Stimulated activated CD4-positive, alpha-beta T cell treated with anti-CD3 and anti-CD28 coated beads, Interleukin-1b, Interleukin-23, amount 100 ng/mL, for 24 hours (primary cell): ENCODE measurements at places on chromosomes 6 and 20.
A peak's percentile ranks its signal among the peaks of the same experiment; 100 is the strongest.

DNA sequence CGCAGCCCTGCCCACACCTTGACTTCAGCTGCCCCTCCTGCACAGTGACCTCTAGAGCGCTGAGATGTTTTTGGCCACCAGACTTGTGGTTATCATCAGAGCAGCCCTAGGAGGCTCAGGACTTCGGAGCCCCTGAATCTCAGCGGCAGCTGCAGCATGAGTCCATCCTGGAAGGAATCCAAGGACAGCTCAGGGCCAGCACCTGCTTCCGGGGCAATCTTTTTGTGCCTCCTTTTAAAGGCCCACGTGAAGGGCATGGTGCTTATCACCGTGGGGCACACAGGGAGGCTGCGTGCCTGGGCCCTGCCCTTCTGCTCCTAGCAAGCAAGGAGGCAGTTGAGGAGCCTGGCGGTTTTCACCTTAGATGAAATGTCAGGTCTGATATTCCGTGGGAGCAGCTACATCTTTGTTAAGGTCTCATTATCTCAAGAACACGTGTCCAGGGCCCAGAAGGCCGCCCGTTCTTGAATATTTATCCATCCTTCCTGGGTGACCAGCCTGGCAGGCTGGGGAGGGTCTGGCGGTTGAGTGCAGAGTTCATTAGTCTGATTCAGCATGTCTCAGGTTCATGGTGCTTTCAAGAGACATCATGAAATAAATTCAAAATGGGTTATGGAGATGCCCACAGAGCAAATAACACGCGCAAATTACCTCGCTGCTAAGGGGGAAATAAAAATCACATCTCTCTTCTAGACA, 392.4 kb downstream of the TAF4 start:
- no peak for DNase-seq

DNA sequence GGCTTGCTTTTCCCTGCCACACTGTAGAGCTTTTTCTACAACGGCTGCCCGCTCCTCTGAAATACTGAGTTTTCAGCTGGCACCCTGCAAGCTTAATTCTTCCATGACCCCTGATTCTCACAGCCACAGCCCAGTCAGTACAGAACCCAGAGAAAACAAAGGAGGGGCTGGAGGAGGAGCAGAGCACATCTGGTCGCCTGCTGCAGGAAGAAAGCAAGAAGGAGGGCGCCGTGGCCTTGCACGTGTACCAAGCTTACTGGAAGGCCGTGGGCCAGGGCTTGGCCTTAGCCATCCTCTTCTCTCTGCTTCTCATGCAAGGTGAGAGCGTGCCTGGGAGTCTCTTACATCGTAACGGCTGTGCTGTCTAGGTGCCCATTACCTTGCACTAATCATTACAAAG, 11.3 kb downstream of the DLK2 start:
- no peak for DNase-seq

DNA sequence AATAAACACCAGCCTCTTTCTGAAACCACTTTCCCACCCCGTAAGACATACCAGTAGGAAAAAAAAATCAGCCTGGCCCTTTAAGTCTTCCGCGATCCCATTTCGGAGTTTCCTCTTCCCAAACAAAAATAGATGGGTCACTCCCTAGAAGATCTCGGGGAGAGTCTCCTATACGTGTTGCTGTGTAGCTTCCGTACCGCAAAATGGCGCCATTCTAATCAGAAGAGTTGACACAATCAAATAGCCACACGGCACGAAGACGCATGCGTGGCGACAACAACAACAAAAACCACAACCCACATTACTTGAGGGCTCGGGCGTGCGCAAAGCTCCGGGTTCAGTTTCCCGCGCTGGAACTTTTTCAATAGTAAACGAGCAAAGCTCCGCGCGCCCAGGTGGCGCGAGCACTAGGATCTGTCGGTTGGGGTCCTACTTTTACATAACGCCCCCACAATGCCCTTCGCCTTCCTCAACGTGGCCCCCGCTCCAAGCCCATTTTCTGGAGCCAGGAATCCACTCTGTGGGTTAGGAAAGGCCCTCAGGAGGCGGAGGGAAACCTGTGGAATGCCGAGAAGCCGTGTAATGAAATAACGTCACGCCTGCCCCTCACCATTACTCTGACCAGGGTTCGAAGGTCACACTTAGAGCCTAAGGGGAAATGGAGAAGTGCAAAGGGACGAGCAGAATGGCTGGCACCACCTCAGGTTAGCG, at the start of gene GPANK1:
Gene GPANK1, minus strand, starts transcription at position 208 of the 711 bp plus-strand sequence. CDS start 519 bp downstream, outside the sequence.
- peak; percentile 80 for DNase-seq

GRCh38 chr6:111952274-111952673, 79.0 kb upstream of the FYN start:
- no peak for DNase-seq

DNA sequence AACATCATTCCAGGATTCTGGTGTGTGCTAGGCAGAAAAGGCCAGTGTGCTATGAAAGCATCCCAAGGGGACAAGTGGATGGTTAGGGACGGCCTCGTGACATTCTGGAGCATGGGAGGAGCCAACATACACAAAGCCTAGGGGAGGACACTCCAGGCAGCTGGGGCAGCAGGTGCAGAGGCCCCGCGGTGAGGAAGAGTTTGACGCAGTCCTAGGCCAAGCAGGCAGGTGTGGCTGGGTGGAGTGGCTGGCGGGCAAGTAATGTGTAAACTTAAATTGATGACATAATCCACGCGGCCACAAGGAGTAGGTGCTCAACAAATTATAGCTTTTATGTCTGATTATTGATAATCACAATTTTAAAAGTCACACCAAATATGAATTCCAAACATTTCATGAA, 93.6 kb downstream of the TMEM242 start:
- no peak for DNase-seq
